ENCODE measurements at places on chromosomes 5 and 9. TPM values are rescaled to one million over a fixed set of nuclear protein-coding genes. Genes with fewer than 3 reads are reported as not detected.

DNA sequence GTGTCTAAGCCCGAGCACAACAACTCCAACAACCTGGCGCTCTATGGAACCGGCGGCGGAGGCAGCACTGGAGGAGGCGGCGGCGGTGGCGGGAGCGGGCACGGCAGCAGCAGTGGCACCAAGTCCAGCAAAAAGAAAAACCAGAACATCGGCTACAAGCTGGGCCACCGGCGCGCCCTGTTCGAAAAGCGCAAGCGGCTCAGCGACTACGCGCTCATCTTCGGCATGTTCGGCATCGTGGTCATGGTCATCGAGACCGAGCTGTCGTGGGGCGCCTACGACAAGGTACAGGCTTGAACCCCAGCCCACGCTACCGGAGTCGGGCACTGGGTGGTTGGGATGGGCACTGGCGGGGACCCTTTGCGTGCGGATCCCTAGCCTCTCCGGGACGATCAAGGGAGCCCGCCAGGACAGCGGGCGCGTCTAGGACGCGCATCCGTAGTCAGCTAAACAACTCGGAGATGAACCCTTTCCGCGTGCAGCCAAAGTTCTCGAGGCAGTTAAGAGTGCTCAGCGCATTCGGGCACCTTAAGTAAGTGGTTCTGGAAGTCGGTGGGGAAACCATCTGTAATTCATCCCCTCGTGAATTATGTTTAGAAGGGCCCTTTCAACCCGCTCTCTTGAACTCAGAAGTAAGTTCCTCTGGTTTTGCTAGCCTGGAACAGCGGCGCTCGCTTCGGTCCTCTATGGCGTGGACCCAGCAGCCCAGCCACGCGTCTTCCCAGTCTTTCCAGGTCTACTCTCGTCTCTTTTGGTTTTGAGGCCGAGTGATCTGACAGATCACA lies 1.3 kb downstream of the KCNN2 start:
- DNase-seq: no peak

GRCh38 chr9:133731876-133732638 lies 6.1 kb downstream of the SARDH start:
- peak; percentile 49 for DNase-seq

GRCh38 chr5:110458313-110458712 lies 268.2 kb downstream of the TMEM232 start:
- no peak for DNase-seq

DNA sequence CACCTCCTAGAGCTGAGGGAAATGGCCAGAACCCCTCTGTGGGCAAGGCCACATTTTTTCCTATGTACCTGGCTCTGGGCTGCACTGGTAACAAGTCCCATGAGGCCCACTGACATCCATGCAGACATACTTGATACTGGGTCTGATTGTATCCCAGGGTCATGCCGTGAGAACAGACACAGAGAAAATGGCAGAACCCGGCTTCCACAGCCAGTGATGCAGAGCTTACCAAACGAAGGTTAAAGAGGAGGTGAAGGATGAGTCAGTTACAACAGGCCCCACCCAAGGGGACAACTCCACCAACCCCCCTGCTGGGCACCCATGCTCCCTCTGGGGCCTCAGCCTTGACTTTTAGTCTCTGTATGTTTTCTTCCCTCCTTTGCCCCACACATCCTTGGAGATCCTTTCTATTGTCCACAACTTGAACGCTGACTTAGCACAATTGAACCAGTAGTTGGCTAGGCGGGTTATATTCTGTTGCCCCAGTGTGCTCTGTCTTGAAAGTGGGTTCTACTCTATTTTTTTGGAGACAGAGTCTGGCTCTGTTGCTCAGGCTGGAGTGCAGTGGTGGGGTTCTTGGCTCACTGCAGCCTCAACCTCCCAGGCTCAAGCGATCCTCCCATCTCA lies 93.5 kb downstream of the DAP start:
- DNase-seq: no peak

- no peak for DNase-seq
These were observed 511.2 kb downstream of the SEMA5A start for GRCh38 chr5:9034649-9035048.

GRCh38 chr9:3507395-3508077 lies 18.3 kb downstream of the RFX3 start:
- no peak for DNase-seq

DNA sequence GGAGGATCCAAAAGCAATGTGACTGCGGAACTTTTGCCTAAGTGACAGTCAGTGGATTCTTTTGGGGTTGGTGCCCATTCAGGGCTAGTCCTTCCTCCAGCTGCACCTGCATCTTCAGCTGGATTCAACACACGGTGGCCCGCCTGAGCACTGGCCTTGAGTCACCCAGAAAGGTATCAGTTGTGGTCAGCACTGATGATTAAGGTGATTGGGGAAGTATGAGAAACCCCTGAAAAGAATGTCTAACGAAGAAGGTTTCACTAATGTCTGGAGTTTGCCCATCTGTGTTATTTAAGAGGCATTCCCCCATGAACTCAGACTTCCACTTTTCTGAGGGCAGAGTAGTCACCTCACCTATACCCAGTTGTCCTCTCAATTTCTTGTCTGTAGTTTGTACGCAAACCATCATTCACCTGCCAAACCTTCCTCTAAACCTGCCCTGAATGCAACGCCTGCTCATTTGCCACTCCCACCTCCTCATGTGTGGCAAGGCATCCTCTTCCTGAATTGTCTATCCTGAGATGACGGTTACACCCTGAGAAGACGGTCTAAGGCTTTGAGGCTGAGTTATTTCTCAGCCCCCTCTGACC lies 27.2 kb downstream of the CSF2 start:
- DNase-seq: no peak

GRCh38 chr5:28165096-28165495 lies 1126.7 kb upstream of the CDH9 start:
- no peak for DNase-seq

DNA sequence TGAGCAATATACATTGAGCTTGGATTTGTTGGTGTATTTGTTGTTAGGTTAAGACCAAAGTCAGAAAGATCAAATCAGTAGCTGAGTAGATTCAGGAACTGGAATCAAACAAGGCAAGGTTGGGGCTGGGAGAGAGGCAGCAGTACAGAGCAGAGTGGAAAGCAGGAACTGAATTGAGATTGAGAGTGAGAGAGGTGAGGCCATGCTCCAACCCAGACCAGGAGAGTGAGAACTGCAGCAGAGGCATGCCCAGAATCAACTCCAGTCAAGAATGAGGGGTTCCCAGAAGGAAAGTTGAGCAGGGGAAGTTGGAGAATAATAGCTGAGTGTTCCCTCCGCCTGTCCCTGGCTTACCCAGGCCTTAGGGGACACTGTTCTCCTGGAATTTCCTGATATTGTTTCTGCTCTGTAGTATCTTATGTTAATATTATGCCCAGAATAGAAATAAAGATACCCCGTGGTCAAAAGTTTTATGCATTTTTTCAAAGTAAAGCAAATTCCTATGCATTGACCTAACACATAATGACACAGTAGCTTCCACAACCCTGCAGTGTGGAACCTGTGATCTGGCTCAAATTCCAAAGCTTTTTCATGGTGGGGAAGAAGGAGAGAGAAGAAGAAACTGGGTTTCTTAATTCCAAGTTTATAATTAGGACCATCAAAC lies 82.7 kb downstream of the SV2C start:
- DNase-seq: no peak

Gene FOXD4L4
- total RNA-seq: 0.52 TPM

Data from HCT116 (cell line).